Activated naive CD4-positive, alpha-beta T cell treated with anti-CD3 and anti-CD28 coated beads for 36 hours (primary cell): ENCODE measurements at places on chromosomes 2 and 18. TPM values are rescaled to one million over a fixed set of nuclear protein-coding genes. Genes with fewer than 3 reads are reported as not detected.
A peak's percentile ranks its signal among the peaks of the same experiment; 100 is the strongest.

DNA sequence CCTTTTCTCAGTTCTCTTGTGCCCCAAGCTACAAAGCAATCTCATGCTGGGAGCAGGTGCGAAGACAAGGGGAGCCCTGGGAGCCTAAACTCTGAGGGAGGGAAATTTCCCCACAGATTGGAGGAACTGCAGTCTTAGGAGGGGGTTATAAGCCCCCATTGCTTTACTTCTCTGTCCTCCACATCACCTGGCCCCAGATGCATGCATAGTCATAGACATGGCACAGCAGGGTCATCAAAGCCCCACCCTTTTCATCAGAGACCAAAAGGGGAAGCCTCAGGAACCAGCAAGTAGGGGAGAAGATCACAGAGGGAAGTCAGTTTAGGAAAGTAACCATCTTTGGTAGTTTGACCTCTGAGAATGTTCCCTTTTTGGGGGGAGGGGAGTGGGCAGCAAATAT is 33.7 kb downstream of the LANCL1 start:
- no peak for DNase-seq

DNA sequence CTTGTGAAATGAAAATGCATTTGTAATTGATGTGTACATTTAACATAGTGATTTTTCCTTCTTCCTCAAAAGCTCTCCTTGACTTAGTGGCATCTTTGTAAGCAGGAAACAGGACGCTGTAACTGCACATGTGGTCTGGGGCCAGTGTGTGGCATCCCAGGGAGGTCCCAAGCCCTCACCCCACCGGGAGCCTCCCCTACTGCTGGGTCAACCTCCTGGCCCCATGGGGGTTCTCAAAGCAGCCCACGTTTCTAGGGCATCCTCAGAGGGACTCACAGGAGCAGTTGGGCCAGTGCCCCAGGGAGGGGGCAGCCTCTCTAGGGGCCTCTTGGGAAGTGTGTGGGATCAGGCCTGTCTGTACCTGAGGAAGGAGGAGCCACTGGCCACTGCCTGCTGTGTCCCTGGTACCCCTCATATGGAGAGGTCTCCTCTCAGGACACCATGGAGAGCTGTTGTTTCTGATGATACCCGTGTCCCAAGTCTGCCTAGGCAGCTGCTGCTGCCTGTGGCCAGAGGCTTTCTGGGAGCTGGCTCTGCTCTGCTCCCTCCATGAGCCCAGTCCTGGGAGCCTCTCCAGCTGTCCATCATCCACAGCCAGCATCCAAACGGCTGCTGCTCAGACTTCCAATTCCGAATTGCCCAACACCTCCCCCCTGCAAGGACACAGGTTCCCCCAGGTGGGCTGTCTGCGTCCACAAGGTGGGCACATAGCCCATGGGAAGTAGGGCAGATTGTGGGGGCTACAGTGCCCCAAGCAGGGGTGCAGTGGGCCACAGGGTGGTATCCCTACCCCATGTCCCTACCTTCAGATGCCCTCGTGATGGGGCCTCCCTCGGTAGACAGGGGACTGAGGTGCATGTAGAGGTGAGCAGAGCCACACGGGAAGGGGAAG is 13.4 kb downstream of the ARHGEF4 start:
- no peak for DNase-seq

DNA sequence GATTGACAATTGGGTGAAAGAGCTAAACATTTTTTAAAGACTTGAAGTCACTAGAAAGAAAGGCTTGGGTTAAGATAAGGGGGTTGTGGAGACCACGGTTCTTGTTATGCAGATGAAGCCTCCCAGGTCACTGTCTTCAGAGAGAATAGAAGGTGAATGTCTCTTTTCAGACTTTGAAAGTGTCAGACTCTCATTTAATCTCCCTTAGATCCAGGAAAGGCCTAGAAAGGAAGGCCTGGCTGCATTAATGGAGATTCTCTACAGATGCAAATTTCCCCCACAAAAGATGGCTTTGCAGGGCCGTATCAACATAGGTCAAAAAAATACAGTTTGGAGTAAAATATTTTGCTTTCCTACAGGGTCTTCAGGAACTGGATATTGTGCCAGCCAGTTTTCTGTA is 193.9 kb downstream of the RTP5 start:
- DNase-seq = no peak

- DNase-seq = no peak
These were observed 43.8 kb downstream of the REEP1 start for GRCh38 chr2:86293612-86294011.

GRCh38 chr2:64929333-64929732 is 59.9 kb upstream of the SLC1A4 start:
- DNase-seq = no peak

DNA sequence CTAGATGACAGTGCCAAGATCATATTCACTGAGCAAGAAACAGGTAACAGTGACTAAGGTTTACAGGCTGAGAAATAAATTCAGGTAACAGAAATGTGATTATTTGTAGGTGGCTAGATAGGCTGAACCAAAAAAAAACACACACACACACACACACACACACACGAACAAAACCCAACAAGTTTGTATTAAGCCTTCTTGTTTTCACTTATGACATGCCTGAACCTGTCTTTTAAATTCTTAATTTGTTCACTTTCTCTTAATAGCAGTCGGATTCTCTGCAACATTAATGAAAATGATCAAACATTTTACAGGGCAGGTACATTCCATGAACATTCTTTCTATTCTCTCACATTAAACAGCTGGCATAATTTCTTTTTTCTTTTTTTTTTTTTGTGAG is 18.8 kb upstream of the KIDINS220 start:
- DNase-seq = no peak

- DNase-seq = no peak
These were observed 38.0 kb downstream of the TSHZ1 start for GRCh38 chr18:75248426-75249174.

DNA sequence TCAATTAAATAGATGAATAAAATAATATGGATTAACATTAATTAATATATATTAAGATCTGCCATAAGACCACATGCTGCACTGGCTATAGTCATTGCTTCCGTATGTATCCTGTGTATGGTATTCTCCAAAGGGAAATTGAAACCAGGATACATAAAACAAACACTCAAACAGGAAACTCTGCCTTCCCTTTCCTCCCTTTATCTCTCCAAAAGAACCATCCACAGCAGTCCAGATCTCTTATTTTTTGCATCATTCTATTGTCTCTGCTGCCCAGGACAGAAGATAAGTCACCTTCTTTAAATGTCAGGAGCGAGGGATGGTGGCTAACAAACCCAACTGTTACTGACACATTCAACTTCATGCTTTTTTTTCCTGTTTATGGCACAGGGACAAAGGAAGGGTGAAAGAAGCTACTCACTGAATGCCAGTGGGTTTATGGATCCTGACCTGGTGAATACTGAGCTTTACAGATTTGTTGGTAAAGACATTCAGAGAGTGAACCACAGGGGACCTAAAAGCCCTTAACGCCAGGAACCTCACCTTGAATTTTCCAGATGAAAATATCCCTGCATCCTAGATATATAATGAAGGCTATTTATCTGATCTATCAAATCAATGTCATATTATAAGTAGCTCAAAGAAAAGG is 67.5 kb downstream of the CSRNP3 start:
- no peak for DNase-seq

- DNase-seq = no peak
These were observed 35.2 kb downstream of the CENPO start for GRCh38 chr2:24828238-24828996.

GRCh38 chr18:23585007-23585871 is 1.1 kb downstream of the NPC1 start:
- peak; percentile 20 for DNase-seq

DNA sequence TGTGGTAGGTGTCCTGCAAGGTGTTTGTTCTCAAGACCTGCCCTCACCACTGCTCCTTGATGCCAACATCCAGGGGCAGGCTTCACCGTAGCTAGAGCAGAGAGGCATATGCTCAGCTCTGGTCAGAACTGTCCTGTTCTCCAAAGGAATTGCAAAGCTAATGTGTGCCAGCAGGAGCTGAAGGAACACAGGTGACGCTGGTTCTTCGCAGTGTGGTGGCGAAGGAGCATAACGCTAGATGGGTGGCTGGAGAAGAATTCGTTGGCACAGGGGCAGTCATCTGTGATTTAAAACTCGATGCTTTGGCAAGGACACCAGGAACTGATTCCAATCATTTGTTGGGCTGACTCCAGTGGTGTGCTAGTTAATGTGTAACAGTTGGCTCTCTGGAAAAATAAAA is 11.4 kb upstream of the PER2 start:
- DNase-seq = no peak

GRCh38 chr2:66661253-66662173 is 226.6 kb downstream of the MEIS1 start:
- DNase-seq = no peak

DNA sequence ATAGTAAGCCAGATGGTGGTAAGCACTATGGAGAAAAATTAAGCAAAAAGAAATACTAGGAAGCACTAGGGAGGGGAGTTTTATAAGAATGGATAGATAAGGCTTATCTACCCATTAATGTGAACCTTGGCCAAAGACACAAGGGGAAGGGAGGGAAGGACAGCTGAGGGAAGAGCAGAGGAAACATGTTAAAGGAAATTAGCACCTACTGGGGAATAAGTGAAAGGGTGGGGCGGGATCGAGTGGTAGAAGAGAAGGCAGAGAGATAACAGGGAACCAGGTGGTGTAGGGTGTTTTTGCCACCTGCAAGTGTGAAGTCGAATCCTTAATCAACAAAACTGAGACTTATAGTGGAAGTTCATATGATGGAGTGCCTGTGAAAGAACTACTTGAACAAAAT is 1.7 kb downstream of the UNC80 start:
- DNase-seq = no peak

DNA sequence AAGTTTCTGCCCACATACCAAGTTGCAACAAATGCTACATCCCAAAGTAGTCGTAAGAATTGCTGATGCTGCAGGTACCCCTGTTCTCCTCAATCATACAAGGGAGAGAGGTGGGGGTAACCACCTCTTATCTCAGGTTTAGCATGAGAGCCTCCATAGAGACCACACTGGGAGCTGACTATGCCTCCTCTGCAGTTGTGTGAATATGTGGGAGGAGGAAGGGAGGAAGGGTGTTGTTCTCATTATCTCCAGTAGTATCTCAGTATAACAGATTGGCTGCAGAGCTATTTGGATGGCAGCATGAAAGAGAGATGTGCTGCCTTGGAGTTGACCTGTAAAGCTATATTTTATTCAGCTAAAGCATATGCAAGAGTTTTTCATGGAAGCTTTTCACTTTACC is 690.7 kb downstream of the KCNJ3 start:
- no peak for DNase-seq

GRCh38 chr2:85806358-85807118 is 52.7 kb downstream of the ATOH8 start:
- DNase-seq = no peak

DNA sequence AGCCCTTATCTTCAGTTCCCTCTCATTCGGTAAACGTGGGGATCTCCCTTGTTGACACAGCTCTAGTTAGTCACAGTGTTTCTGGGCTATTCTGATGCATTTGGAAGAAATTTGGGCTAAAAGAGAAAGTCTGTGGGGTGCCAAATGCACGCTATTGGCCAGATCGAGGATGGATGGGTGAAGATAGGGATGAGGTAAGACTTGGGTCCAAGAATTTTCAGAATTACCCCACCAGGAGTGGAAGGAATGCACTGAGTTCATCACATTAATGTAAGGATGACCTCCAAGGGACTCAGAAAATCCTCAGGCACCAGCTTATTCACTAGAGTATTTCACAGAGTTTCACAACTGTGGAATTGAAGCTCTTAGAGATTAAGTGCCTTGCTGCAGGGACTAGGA is 49.3 kb downstream of the NRP2 start:
- DNase-seq = no peak

DNA sequence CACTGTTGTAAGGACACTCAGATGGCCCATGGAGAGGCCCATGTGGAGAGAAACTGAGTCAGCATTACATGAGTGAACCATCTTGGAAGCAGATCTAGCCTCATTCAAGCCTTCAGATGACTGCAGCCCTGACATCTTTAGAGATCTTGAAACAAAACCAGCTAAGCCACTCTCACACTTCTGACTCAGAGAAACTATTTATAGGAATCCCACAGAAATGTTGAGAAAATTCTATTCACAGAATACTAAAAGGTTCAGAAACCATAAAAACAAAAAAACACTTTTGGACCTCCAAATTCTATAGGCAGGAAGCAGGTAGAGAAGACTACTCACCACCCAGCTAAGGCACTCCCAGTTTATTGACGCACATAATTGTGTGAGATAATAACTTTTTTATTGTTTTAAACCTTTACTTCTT is 8.7 kb downstream of the TMEM169 start:
- DNase-seq = peak; percentile 30

GRCh38 chr2:122070241-122070731 is 314.8 kb downstream of the TSN start:
- no peak for DNase-seq

DNA sequence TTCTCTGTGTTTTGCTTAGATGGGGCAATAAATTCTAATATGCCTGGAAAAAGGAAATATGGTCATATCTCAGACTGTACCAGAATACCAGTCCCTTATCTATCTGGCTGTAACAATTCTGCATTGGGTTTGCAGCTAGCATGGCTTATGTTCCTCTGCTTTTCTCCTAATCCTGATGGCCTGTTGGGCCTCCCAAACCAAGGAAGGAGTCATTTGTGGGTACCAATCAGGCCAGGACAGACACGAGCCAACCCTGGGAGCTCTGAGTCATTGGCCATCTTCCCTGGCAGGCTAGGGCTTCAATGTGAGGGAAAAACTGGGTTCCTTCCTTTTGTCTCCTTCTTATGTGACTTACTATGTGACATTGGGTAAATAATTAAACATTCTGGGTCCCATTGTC is 12.0 kb downstream of the SMARCAL1 start:
- DNase-seq = no peak

DNA sequence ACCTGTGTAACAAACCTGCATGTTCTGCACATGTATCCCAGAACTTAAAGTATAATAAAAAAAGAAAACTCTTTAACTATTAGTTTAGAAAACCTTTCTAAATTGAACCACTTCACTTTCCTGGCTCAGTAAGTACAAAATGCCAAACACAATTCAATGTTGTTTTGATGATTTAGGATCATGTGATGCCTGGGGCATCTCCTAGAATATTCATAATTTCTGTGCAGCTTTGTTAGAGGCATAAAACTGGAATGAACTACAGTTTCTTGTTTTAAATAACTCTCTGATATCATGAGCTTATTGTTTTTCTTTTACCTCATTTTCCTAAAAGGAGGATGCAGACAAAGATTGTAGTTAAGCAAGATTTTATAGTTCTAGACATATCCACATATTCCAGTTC is 139.0 kb upstream of the SESTD1 start:
- DNase-seq = no peak

GRCh38 chr2:150873396-150873772 is 385.9 kb upstream of the RND3 start:
- DNase-seq = no peak

Gene GCG
- total RNA-seq = not detected

Gene ALPG
- not detected for total RNA-seq

Gene PIKFYVE
- total RNA-seq = 20.2 TPM

Gene RIOK3
- total RNA-seq = 53.8 TPM

Gene SERPINB5
- not detected for total RNA-seq

Gene MARS2
- total RNA-seq = 7.5 TPM

Gene RHOB
- 2.0 TPM for total RNA-seq

Gene LYPD6
- not detected for total RNA-seq
